ENCODE measurements at places on chromosomes 1 and 21.

DNA sequence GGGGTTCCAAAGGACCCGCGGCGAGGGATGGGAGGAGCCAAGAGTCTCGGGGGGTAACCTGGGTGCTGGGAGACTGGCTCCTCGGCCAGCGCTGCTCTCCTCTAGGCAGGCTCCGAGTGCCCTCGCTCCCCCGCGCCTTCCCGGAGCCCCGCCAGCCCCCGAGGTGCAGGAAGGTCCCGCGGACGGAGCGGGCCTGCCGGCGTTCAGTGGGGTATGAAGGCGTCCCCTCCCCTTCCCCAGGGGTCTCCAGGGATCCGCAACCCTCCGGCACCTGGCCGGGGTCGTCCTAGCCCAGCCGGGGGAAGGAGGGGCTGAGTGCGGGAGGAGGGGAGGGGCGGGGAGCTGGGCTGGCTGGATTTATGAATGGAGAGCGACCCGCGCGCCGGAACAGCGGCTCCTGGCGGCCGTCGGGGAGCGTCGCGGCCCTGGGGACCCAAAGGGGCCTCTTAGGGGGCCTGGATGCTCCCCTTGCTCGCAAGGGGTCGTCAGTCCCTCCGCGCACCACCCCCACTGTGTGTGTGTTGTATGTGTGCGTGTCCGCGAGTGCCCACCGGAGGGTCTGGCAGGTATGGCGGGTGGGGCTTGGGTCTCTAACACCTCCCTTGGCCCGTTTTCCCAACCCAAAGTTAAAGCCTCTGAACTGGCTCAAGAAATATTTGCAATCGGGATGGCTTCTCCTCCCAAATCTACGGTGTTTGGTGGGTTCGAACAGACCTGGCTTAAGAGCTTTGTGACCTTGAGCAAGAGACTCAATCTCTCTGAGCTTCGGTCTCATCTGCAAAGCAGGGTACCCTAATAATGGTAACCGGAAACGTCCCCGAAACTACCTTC is 642 bp downstream of the HCRTR1 start:
- DNase-seq, result peak; percentile 49

DNA sequence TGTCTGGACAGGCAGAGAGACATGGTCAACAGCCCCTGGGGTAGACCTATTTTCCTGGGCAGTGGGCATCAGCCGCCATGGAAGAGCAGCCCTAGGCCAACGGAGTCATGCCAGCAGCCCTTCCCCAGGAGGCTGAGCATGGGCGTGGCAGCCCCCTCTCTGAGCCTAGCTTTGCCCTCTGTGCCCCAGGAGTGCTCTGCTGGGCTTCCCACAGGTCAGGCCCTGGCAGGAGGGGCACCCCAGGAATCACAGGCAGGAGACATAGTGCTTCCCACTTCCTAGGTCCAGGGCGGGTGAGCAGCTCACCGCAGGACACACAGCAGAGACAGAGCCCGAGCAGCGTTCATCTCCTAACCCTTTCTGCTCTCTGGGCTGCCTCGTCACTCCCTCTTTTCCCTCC is 132.8 kb downstream of the GLIS1 start:
- DNase-seq, result no peak

DNA sequence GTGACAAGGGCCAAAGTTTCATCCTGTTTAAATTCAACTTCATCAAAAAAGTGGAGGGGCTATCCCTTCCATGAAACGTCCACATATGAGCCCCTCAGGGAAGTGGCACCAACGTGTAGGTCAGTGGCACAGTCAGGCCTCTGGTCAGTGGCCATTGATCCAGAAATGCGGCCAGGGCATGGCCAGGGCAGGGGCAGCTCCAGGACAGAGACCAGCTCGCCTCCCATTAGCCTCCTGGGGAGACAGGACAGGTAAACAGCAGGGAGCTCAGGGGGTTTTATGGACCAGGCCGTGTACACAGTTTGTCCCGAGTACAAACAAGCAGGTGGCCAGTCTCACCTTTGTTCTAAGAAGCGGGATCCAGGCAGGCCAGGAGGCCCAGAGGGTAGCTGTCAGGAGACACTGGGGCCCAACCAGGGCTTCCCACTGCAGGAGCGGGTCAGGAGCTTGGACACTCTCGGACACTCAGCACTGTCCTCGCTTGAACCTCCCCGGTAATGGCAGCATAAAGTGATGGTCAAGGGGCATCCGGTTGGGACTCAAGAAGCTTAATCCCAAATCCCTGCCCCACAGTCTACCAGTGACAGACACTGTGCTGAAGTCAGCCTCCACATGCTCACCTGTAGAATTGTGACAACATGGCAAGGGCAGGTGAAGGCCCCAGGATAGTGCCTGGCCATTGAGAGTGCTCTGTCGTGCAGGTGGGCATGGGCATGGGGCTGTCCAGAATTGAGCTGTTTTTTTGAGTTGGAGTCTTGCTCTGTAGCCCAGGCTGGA is 144.1 kb upstream of the ERRFI1 start:
- DNase-seq, result no peak

GRCh38 chr21:42614811-42615351 is 38.5 kb upstream of the PDE9A start:
- DNase-seq, result peak; percentile 64

GRCh38 chr1:22880174-22880601 is 92.5 kb downstream of the LACTBL1 start:
- DNase-seq, result no peak

GRCh38 chr1:85462931-85463649 is 1.9 kb downstream of the DDAH1 start:
- no peak for DNase-seq

- DNase-seq, result no peak
Measured at GRCh38 chr1:47527653-47528272, 89.9 kb downstream of the FOXD2 start.

GRCh38 chr1:226123591-226124471 is 61.3 kb downstream of the H3-3A start:
- DNase-seq, result no peak

Measured in activated CD4-positive, alpha-beta T cell treated with anti-CD3 and anti-CD28 coated beads, Interleukin-2, Interleukin-6, amounts not matched to agents 100 ng/mL and 50 ng/mL, durations not matched to agents 16 hours and 8 hours (primary cell).